Fibroblast of lung (primary cell): ENCODE measurements at places on chromosomes 6 and 20.
A peak's percentile ranks its signal among the peaks of the same experiment; 100 is the strongest.

GRCh38 chr6:163387317-163387716 lies 27.2 kb upstream of the QKI start:
- no peak for DNase-seq
- H3K36me3 ChIP-seq: no peaks in the 10 kb centered on the region
- no peak overlapping the region for H3K27ac ChIP-seq
- H3K27me3 ChIP-seq: no peaks in the 10 kb centered on the region

DNA sequence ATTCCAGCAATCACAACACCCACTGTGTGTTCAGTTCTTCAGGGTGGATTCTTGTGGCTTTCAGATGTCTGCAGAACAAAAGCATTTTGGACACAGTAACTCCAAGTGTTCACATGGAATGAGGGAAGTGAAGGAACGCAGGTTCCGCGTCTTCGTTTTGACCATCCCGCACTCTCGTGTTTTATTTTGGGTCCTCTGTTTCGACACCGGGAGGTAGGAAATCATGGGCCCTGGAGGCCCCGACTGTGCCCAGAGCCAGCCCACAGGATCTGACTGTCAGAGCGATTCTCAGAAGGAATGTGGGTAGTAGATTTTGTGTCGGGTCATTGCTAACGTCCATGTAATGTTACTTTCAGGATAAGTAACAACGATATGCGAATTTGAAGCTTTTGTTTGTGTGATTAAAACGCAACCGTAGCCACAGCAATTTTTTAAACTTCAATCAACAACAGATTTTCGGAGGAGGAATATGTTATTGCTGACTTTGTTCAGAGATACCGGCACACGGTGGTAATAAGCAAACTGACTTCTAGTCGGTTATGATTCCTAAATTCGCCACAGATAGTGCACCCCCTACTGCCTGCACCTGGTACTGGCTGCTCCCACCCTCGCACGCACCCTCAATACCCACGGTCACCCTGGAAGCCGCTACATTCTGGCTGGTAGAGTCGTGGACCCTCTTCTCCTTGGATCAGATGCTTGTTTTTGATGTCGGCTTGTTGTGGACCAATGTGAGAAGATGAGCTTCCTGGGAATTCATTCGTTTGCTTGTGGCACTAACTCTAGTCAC lies 10.5 kb downstream of the NPEPL1 start:
- H3K27me3 ChIP-seq: no peaks in the 10 kb centered on the region
- no peak for DNase-seq
- H3K36me3 ChIP-seq: peaks cover 11% of the 10 kb centered on the region

GRCh38 chr20:15045246-15045645 lies 707.8 kb upstream of the FLRT3 start:
- no peaks in the 10 kb centered on the region for H3K4me1 ChIP-seq
- H3K4me3 ChIP-seq: no peak overlapping the region
- no peak for DNase-seq
- H3K27ac ChIP-seq: no peak overlapping the region

- peaks cover 19% of the 10 kb centered on the region for H3K4me1 ChIP-seq
- no peak overlapping the region for H3K27ac ChIP-seq
- peak overlapping the region; percentile 77 for H3K4me3 ChIP-seq
- H3K36me3 ChIP-seq: no peaks in the 10 kb centered on the region
Observed at GRCh38 chr20:59007665-59008511, 834 bp upstream of the CTSZ start.

GRCh38 chr6:161654209-161654608 lies 380.3 kb upstream of the AGPAT4 start:
- H3K27me3 ChIP-seq: no peaks in the 10 kb centered on the region
- no peak for DNase-seq
- no peaks in the 10 kb centered on the region for H3K4me1 ChIP-seq
- no peak overlapping the region for H3K4me3 ChIP-seq
- no peak overlapping the region for H3K27ac ChIP-seq
